Stimulated activated naive CD4-positive, alpha-beta T cell treated with Interleukin-2 at 50 U/mL for 16 hours (primary cell): ENCODE measurements at places on chromosomes 2 and 18.

- no peak for DNase-seq
Observed at GRCh38 chr2:18402831-18403230, 157.6 kb downstream of the RDH14 start.

GRCh38 chr2:95034221-95034620 lies 8.7 kb downstream of the MAL start:
- DNase-seq = no peak

GRCh38 chr2:144382849-144383248 lies 137.1 kb downstream of the ZEB2 start:
- DNase-seq = no peak

DNA sequence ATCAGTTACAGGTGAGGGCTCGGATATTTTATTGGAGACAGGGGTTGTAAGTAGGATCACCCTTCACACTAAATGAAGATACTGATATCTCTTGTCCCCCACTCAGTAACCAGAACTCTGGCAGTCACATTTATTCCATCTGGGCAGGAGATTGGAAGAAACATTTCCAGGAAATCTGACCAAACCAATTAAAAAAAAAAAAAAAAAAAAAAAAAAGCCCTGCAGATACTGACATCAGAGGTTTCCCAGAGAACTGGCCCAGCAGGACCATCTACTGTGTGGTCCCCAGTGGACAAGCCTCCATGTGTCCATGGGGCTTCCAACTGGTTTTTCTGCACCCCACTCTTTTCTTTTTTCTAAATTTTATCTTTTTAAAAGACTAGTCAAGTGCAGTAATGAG lies 41.3 kb downstream of the SH2D6 start:
- DNase-seq = no peak

DNA sequence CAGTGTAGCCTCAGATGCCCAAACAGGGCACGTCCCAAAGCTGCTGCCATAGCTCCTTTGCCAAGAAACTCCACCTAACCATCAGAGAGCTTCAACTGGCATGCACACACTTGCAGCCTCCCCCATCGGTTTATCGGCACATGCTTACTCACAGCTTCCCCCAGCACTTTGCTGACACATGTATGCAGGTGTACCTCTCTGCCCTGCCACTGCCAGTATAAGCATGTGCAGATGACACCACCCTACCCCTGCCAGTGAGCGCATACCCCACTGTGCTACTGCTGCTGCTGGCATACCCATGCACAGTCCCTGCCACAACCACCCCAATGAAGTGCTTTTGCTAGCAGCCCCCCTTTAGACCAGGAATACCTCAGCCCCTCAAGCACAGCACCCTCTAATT lies 1231.0 kb downstream of the DSC3 start:
- DNase-seq = no peak

GRCh38 chr2:5976531-5977065 lies 284.4 kb downstream of the SOX11 start:
- DNase-seq = no peak

DNA sequence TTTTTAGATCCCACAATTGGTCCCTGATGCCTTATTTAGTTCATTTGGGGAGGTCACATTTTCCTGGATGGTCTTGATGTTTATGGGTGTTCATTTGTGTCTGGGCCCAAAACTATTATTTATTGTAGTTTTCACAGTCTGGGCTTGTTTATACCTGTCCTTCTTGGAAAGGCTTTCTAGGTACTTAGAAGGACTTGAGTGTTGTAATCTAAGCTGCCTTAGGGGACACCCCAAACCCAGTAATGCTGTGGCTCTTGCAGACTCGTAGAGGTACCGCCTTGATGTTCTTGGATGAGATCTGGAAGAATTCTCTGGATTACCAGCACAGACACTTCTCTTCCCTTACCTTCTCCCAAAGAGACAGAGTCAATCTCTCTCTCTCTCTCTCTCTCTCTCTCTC lies 25.0 kb upstream of the ITSN2 start:
- no peak for DNase-seq

DNA sequence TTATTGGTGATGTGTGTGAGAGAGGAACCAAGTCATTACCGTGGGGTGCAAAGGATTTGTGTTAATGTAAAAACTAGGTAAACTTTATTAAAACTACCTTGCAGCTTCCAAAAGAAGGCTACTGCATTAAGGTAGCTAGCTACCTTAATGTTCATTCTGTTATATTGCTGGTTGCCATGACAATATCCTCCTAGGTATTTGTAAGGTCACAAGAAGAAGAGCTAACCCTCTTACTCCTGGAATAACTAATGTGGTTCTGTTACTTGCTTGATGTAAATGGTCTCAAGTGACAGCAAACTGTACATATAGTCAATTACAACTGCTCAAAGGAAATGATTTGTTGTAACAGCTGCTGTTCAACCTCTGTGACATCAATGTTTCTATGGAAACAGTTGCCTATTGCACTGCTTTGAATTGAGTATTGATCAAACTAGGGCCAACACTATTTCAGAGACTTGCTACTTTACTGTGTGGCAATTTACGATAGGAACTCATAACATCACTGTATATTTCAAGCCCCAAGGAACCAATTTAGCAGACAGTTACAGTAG lies 319.8 kb upstream of the HNRNPA3 start:
- no peak for DNase-seq

DNA sequence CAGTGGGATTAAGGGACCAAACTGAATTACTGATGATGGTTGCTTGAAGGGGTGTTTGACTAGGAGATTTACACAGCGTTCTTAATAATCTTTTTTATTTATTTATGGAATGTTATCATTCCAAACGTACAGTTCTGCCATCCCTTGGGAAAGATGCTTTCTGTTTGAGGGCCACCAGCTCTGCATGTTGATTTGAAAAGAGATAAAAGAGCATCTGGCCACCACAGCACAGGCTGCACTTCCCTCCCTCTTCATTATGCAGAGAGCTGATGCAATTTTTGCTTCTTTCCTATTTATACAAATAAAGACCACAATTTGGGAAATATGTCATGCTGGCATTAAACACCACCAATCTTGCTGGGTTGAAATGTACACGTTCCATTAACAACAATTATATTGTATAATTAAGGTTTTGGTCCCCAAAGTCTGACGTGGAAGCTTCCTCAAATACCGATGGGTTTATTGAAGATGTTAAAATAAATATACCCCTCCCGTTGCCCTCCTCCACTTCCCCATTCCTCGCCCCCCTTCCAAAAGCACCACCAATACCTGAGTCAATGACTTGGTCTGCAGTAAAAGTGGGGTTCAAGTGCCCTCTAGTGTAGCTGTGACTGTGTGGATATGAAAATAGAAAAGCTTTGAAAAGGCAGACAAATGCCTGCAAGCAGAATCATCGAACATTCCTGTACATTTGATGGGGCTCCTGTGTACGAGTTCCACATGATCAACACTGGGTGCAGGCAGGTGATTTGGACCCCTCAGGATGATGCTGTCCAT lies 211.9 kb downstream of the HRH4 start:
- no peak for DNase-seq

- DNase-seq = no peak
Observed at GRCh38 chr18:54004828-54005227, 219.6 kb downstream of the MBD2 start.

GRCh38 chr2:32805104-32806095 lies 141.4 kb upstream of the LTBP1 start:
- DNase-seq = no peak

DNA sequence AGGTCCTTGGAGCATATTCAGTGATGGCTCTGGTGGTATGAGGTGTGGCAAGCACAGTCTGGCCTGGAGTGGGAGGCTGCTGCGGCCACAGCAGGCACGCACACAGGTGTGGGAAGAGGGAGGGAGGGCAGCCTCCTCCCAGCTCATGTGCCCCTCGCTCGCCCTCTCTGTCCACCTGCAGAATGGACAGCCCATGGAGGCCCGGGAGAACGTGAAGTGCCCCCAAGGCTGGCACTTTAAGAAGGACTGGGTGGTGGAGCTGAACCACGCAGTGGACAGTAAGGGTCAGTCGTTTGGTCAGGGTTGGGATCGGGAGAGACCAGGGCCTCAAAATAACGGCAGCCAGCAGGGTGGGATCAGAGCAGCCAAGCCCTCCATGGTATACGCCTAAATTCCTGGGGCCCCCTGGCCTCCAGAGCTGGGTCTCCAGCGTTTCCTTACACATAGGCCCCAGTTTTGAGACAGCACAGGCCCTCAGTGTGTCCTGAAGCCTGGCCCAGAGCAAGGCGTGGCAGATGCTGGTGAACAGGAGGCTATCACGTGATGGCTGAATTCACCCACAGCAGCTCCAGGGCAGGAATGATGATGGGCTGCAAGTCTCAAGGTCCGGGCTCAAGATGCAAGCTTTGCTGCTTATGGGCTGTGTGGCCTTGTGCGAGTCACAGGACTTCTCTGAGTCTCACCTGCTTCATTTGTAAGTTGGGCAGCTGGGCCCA lies 47.9 kb downstream of the FER1L5 start:
- no peak for DNase-seq

DNA sequence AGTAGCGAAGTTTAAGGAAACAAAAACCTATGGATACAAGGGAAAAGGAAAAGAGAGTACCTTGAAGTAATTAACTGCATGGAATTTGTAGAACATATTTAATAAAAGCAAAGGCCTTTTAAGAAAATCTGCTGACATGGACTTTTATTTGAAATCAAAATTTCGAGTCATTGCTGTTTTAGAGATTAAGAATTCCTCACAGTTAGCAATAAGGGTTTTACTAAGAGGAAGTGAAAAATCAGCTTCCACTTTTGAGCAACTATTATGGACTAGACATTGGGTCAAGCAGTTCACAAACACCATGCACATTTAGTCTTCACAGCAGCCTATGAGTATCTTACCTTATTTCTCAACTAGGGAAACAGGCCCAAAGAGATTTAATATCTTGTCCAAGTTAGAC lies 876.3 kb downstream of the BCL11A start:
- no peak for DNase-seq

GRCh38 chr2:98099939-98100743 lies 13.2 kb downstream of the VWA3B start:
- DNase-seq = no peak

DNA sequence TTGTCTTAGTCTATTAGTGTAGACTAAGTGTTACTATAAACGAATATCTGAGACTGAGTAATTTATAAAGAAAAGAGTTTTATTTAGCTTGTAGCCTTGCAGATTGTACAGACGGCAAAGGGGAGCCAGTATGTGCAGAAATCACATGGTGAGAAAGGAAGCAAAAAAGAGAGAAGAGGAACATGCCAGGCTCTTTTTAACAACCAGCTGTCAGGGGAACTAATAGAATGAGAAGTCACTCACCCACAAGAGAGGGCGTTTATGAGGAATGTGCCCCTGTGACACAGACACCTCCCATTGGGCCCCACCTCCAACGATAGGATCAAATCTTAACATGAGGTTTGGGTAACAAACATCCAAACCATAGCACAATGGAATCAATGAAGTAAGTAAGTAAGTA lies 20.6 kb upstream of the ZNF804A start:
- no peak for DNase-seq

- no peak for DNase-seq
Observed at GRCh38 chr2:37631698-37632097, 39.7 kb downstream of the CDC42EP3 start.

DNA sequence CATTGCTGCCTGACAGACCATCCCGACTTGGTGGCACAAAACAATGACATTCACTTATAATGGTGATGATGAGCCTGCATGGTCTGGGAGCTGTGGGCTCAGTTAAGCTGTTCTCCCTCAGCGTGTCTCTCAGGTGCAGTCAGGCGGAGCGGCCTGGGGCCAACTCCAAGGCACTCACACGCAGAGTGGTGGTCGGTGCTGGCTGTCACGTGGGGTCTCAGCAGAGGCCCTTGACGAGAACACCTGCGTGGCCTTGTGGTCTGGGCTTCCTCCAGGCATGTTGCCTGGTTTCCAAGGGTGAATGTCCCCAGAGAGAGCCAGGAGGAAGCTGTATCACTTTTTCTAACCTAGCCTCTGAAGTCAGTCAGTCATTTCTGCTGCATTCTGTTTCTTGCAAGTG lies 29.8 kb downstream of the ARMC9 start:
- no peak for DNase-seq

GRCh38 chr2:120845277-120845676 lies 109.6 kb downstream of the GLI2 start:
- no peak for DNase-seq
